Lower leg skin (tissue), 4 donors: ENCODE measurements at places on chromosomes 4 and X. TPM values are rescaled to one million over a fixed set of nuclear protein-coding genes. Genes with fewer than 3 reads are reported as not detected.

GRCh38 chr4:93788712-93789111 lies 39.8 kb upstream of the ATOH1 start:
- DNase-seq: no peak

DNA sequence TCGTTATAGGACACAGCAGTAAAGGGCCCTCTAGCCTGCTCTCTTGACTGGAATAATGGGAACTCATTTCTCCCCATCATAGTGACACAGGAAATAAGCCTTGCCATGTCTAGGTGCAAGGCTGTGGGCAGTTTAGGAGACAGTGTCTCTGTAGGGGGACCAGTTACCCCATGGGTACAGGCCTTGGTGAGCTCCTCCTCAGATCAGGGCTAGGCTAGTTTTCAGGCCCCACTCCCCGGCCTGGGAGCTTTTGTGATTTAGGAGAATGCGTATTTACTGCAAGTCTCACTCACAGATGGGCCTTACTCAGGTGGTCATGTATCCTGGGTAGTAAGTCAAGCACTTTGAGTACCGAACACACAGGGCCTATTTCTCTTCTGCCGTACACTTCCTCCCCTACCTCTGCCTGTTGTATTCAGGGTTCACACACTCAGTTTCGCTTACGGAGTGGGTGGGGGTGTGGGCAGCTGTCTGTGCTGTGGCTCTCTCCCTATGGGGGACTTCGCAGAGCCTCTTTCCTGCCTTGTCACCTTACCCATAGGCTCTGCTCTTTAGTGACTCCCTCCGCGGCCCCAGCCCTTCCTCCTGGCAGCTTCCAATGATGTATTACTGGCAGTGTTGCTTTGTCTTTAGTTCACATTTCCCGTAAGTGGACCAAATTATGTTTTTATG lies 34.2 kb downstream of the FAM193A start:
- no peak for DNase-seq

DNA sequence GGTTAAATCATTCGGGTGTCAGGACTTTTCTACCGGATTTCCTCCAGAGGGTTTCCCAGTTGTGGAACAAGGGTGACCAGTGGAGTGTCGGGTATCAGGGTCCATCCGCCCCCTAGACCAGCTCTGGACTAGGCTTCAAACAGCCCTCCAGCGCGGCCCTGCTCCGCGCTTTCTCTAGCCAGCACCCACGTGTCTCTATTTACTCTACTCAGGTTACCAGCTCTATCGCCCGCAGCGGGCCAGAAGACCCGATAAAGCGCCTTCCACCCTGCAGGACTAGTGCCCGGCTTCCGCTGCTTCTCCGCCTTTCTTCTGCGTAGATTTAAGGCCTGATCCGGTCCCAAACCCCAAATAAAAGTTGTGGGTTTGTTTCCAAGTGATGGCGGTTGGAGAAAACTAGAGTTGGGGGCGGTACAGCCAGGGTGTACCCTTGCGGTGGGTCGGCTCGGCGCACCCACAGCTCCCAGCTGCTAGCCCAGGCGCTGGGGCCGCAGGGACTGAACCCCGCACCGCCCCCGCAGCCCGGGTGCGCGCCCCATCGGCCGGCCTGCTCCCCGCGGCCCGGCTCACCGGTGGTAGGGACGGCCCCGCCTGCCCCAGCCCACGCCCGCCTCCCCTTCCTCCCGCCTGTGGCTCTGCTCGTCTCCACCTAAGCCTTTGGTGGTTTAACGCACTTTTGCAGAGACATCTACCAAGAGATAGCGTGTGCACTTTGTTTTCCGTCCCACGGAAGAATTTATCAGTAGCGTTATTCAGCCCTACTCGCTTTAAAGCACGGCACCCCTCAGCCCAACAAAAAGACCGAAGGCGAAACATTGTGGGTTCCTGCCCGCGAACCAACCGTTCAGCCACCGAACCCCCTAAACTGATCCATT lies 2.1 kb downstream of the LEF1 start:
- no peak for DNase-seq

Gene FAM149A
- total RNA-seq: 4.7 TPM

GRCh38 chr4:2745981-2746806 lies 9.9 kb downstream of the TNIP2 start:
- DNase-seq: peak; percentile 58

- DNase-seq: no peak
These were observed 1.2 kb downstream of the EIF1AX start for GRCh38 chrX:20140420-20140819.

DNA sequence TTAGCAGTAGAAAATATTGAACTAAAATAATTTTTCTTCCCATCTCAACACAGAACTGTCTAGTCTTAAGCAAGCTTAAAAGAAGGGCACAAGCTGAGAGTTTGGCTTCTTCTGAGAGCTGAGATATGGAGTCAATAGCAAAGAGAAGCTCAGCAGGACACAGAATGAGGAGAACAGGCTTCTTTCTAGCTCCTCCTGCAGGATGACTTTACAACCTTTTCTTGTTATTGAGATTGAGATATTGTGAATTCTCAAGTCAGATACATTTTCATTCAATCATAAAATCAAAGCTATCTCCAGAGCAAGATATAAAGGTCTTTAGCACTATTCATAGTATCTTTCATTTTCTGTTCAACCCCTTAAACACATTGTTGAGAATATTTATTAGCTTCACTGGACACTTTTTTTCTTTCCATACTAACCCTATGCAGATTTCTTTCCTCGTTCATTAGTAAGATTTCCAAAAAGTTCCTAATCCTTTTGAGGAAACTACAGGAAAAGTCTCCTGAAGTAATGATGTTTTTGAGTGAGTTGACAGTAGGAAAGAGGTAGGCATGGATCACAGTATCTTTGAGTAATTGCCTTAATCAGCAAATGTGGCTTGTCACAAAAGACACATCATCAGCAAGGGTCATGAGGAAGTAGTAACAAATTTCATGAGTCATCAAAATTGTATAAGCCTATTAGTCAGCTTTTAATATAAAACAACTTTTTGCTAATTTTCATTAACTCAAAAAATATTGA lies 17.8 kb upstream of the CXCL3 start:
- no peak for DNase-seq

DNA sequence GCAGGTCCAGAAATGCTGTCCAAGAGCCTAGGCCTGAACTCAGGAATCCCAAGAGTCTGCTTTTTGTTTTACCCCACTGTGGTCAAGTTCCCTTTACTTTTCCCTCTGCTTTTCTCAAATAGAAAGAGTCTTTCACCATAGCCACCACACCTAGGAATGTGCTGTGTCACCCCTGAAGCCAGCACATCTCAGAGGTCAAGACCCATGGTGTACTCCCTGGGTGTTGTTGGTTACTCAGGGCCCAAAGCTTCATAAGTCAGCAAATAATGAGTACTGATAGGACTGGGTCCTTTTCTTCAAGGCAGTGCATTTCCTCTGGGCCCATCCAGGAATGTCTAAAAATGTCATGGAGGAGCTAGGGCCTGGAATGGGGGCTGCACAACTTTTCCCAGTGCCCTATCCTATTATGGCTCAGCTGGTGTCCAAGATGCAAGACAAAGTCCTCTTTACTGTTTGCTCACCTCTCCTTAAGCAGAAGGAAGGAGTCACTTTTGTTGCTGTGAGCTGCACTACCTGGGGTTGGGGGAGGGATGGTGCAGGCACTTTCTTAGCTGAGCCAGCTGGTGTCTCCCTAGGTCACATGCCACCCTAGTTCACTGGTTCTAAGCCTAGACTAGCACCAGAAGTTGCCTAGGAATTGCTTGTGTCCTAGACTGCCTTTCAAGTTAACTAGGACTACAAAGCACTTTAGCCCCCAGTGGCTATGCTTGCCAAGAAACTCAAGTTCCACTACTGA lies 62.4 kb upstream of the RXFP1 start:
- no peak for DNase-seq

DNA sequence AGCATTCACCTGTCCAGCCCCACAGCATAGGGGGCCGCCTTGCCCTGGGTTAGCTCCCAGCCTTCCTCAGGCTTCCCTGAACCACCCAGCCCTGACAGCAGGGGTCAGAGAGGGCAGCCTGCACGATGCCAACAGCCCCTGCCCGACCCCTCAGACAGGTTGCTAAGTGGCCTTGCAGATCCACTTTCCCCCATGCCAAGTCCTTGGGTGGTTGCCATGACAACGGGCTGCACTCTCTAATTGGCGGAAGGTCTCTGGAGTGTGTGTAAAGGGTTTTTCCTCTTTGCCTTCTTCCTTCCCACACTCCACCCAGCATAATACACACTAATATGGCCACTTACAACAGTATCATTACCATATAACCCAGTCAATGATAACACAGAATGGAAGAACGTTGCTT lies 99.6 kb upstream of the AFAP1 start:
- no peak for DNase-seq

DNA sequence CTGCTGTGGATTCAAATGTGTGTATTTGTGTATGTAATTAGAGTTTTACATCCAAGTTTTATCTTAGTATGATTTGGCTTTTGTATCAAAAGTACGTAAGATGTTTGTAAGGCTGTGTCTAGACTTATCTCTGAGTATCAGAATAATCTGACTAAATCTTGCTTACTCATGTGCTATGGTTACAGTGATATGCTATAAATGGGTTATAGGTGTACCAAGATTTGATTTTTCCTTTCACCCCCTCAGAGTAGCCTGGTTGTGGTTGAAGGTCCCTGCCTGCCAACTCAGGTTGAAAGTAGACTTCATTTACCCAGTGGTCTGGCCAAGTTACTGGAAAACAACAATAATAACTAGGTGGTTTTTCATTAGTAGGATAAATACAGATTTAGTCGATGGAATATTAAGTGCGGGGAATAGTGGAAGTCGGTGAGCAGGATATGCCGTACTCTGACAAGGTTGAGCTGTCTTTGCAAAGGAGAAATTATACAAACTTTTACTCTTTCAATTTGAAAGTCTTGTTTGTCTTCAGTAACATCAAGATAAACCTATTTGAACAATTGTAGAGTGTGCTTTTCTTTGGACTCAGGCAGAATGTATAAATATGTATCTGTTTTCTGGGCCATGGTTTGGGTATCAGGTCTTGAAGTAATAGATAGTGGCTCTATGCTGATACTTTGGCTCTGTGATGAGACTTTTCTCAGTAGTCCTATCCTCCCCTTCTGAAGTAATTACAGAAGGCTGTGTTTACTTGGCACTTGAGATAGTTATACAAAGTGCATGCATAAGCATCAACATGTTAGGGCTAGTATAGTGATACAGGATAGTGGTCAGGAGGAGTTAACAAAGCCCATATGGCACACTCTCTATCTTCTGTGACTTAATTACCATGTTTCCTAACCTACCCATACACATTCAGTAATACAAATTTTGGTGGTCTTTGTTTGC lies 23.7 kb downstream of the BMP2K start:
- no peak for DNase-seq

DNA sequence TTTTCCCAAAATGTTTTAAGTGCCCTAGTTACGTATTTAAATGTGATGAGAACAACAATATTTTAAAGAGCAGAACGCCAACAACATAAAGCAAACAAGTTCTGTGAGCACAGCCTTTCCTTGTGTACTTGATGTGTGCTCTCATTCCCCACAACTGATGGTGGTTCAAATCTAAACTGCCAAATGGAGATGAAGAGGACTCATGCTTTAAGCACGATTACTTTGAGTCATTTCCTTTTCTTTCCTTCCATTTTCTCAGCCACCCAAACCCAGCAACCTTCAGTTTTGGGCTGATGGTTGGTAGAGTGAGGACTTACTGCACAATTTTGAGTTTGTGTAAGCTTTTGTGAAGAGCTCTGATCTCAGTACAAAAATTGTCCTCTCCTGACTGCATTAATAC lies 1.7 kb downstream of the NSD2 start:
- no peak for DNase-seq

GRCh38 chr4:1235381-1236102 lies 13.4 kb downstream of the CTBP1 start:
- no peak for DNase-seq

Gene IL13RA2
- total RNA-seq: 0.29 TPM
